Right atrium auricular region (tissue), 2 donors: ENCODE measurements at places on chromosomes 5 and 9. TPM values are rescaled to one million over a fixed set of nuclear protein-coding genes. Genes with fewer than 3 reads are reported as not detected.

FBXW2 gene
- 22.2 TPM for total RNA-seq

CATSPER3 gene
- total RNA-seq: 0.44 TPM

DNA sequence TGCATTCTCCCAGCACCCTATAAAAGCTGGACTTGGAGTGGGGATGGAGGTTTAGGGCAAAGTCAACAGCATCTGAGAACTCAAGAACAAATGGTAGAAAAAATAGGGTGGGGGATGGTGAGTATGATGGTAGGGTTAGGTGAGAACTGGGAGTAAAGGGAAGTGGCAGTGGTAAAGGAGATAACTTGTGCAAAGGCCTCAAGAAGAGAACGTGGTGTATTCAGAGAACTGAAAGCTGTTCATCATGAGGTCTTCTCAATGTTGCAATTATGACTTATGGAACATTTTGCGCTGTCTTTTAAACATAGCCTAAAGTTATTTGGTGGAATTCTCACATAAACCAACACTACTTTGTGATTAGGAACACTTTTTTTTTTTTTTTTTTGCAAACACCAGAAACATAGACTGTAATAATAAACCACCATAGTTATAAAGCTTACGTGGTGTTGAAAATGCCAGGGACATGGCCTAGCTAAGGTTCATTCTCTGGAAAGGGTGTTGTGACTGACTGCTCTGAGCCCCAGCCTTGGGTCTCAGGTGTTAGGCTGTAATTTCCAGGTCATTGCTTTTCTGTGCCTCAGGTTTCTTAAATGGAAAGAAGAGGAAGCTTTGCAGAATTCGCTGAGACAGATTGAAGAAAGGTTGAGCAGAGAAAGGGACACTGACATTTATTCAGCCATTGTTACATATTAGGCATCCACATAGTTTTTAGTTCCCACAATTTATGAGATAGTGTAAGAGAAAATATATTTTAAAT lies 19.2 kb upstream of the TXNDC8 start:
- H3K4me1 ChIP-seq: no peaks in the 10 kb centered on the region
- H3K27ac ChIP-seq: no peak overlapping the region
- no peak for DNase-seq

GRCh38 chr5:143068712-143069111 lies 298.5 kb downstream of the ARHGAP26 start:
- no peak overlapping the region for H3K4me3 ChIP-seq
- no peak for DNase-seq
- H3K27me3 ChIP-seq: no peaks in the 10 kb centered on the region
- no peaks in the 10 kb centered on the region for H3K4me1 ChIP-seq
- H3K36me3 ChIP-seq: peaks cover 22% of the 10 kb centered on the region

GRCh38 chr9:82665324-82665723 lies 397.6 kb downstream of the RASEF start:
- DNase-seq: no peak
- no peak overlapping the region for H3K4me3 ChIP-seq
- H3K27ac ChIP-seq: no peak overlapping the region
- H3K4me1 ChIP-seq: no peaks in the 10 kb centered on the region
- H3K36me3 ChIP-seq: no peaks in the 10 kb centered on the region

- no peak overlapping the region for H3K27ac ChIP-seq
- H3K4me1 ChIP-seq: no peaks in the 10 kb centered on the region
- DNase-seq: no peak
- H3K4me3 ChIP-seq: no peak overlapping the region
Measured at GRCh38 chr5:146986469-146986868, 107.9 kb upstream of the PPP2R2B start.
